Hepatocyte (in vitro differentiated cells): ENCODE measurements at places on chromosomes 5 and 9. TPM values are rescaled to one million over a fixed set of nuclear protein-coding genes. Genes with fewer than 3 reads are reported as not detected.

Gene FIBCD1
- 0.33 TPM in 1 of 2 replicates, not detected in the other for total RNA-seq

Gene FYB1
- total RNA-seq = 2.4 and 2.6 TPM in 2 replicates

Gene PCDHB11
- total RNA-seq = 0.92 and 2.1 TPM in 2 replicates

Gene PLPPR1
- 2.1 and 2.6 TPM in 2 replicates for total RNA-seq

DNA sequence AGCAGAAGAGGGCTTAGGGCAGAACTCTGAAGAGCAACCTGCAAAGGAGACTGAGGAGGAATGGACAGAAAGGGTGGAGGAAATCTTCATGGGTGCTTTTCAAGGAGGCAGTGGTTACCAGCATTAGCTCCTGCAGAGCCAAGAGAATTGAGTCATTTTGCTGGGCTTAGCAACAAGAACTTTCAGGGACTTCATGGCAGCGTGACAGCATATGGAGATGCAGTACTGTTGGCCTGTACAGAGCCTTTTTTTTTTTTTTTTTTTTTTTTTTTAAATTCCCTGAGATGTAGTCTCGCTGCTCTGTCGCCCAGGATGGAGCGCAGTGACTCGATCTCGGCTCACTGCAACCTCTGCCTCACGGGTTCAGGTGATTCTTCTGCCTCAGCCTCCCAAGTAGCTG is 296.0 kb upstream of the DMRT1 start:
- H3K4me1 ChIP-seq = peaks cover 19% of the 10 kb centered on the region
- no peak overlapping the region for H3K4me3 ChIP-seq
- H3K27ac ChIP-seq = no peak overlapping the region
- H3K36me3 ChIP-seq = peaks cover 2% of the 10 kb centered on the region
- no peak for DNase-seq

GRCh38 chr5:164265566-164265965 is 760.1 kb downstream of the MAT2B start:
- no peak for DNase-seq
- H3K27ac ChIP-seq = no peak overlapping the region
- H3K4me1 ChIP-seq = no peaks in the 10 kb centered on the region
- H3K27me3 ChIP-seq = no peaks in the 10 kb centered on the region
- no peaks in the 10 kb centered on the region for H3K36me3 ChIP-seq

- H3K4me1 ChIP-seq = no peaks in the 10 kb centered on the region
- no peaks in the 10 kb centered on the region for H3K27me3 ChIP-seq
- DNase-seq = no peak
- no peak overlapping the region for H3K4me3 ChIP-seq
These were observed 135.4 kb upstream of the PRSS3 start for GRCh38 chr9:33659921-33660320.

- no peak overlapping the region for H3K27ac ChIP-seq
- no peaks in the 10 kb centered on the region for H3K27me3 ChIP-seq
- no peaks in the 10 kb centered on the region for H3K4me1 ChIP-seq
- H3K4me3 ChIP-seq = no peak overlapping the region
- DNase-seq = no peak
- H3K36me3 ChIP-seq = no peaks in the 10 kb centered on the region
These were observed 58.5 kb upstream of the MYO10 start for GRCh38 chr5:16994565-16994964.

DNA sequence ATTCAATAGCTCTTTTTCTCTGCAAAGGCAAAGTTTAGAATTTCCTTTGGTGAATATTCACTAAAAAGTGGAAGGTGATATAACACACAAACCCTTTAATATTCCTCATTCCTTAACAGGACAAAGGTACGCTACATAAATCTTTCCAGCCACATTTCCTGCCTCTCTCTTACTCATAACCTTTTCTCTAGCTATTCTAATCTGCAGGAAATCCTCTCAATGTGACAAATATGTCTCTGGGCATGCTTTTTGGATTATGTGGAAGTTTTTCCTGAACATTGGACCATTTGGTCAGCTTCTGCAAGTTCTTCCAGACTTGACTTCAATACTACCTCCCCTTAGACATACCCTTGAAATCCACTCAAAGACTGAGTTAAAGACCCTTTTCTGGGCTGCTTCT is 186.3 kb upstream of the TUSC1 start:
- H3K4me1 ChIP-seq = no peaks in the 10 kb centered on the region
- H3K27me3 ChIP-seq = no peaks in the 10 kb centered on the region
- H3K4me3 ChIP-seq = no peak overlapping the region
- no peak overlapping the region for H3K27ac ChIP-seq
- no peaks in the 10 kb centered on the region for H3K36me3 ChIP-seq

DNA sequence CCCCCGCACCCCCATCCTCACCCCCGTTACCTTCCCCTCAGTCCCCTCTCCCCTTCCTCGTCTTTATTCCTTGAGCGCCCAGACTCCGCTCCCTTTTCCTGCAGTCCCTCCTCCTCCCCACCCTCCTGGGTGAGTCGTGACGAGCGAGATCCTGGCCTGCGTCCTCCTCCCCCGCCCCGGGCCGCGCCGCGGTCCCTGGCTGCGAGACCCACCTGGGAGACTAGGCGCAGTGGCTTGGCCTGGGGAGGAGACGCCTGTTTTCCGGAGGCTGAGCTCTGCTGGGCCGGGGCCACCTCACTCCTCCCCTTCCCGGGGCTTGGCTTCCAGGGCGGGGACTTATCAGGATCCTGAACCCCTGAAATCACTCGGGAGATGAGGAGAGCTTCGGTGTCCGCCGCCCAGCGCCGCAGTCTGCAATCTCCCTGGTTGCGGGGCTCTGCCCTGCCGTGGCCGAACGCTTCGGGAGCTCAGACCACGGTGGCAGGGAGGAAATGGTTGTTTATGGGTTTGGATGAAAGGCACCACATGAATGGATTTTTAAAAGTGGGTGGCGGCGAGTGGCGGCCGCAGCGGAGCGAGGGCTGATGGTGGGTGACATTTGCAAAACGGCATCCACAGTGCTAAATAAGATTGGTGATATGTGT is 984 bp downstream of the STXBP1 start:
- H3K36me3 ChIP-seq = no peaks in the 10 kb centered on the region
- peak; percentile 59 for DNase-seq
- peak overlapping the region; percentile 20 for H3K27ac ChIP-seq
- H3K4me3 ChIP-seq = peak overlapping the region; percentile 67
- H3K27me3 ChIP-seq = peaks cover 27% of the 10 kb centered on the region

- H3K4me3 ChIP-seq = no peak overlapping the region
- H3K27ac ChIP-seq = no peak overlapping the region
- H3K36me3 ChIP-seq = no peaks in the 10 kb centered on the region
- H3K4me1 ChIP-seq = no peaks in the 10 kb centered on the region
- no peak for DNase-seq
These were observed 254.8 kb upstream of the PANK3 start for GRCh38 chr5:168833936-168834335.

- H3K36me3 ChIP-seq = no peaks in the 10 kb centered on the region
- no peak for DNase-seq
- no peak overlapping the region for H3K4me3 ChIP-seq
- H3K4me1 ChIP-seq = no peaks in the 10 kb centered on the region
These were observed 43.6 kb upstream of the FAM81B start for GRCh38 chr5:95347506-95348120.

DNA sequence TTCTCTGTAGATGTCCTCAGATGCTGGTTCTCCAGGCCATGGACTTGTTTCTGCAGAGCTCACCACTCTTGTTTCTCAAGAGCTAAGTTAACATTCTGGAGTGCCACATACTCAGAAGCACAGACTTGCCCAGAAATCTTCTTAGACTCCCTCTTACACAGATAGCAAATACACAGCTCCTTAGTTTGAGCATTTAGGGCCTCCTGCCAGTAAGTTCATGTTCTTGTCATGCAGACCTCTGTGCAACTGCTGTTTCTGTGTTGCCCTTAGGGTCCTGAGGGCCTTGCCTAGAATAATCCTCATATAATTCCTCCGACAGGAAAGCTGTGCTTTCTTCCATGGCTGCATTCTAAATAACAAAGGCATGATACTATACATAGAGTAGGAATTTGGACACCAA is 1.3 kb upstream of the PTPDC1 start:
- H3K27me3 ChIP-seq = no peaks in the 10 kb centered on the region
- H3K4me1 ChIP-seq = no peaks in the 10 kb centered on the region
- no peak overlapping the region for H3K27ac ChIP-seq

- DNase-seq = no peak
- no peak overlapping the region for H3K27ac ChIP-seq
- no peaks in the 10 kb centered on the region for H3K36me3 ChIP-seq
- H3K4me1 ChIP-seq = no peaks in the 10 kb centered on the region
- no peak overlapping the region for H3K4me3 ChIP-seq
These were observed 133.2 kb downstream of the ERCC6L2 start for GRCh38 chr9:96008502-96009222.

GRCh38 chr5:55406292-55406691 is 98.5 kb downstream of the MTREX start:
- H3K36me3 ChIP-seq = no peaks in the 10 kb centered on the region
- H3K4me3 ChIP-seq = no peak overlapping the region
- no peaks in the 10 kb centered on the region for H3K27me3 ChIP-seq
- H3K4me1 ChIP-seq = no peaks in the 10 kb centered on the region

GRCh38 chr5:111537141-111538024 is 25.0 kb upstream of the STARD4 start:
- H3K36me3 ChIP-seq = no peaks in the 10 kb centered on the region
- DNase-seq = no peak
- H3K4me3 ChIP-seq = no peak overlapping the region
- H3K4me1 ChIP-seq = no peaks in the 10 kb centered on the region
- H3K27ac ChIP-seq = no peak overlapping the region

- no peaks in the 10 kb centered on the region for H3K27me3 ChIP-seq
- no peak overlapping the region for H3K4me3 ChIP-seq
- H3K4me1 ChIP-seq = no peaks in the 10 kb centered on the region
- no peak overlapping the region for H3K27ac ChIP-seq
These were observed 52.8 kb downstream of the PRRT1B start for GRCh38 chr9:131598121-131598520.

GRCh38 chr5:145124806-145125205 is 710.3 kb downstream of the PRELID2 start:
- H3K27me3 ChIP-seq = no peaks in the 10 kb centered on the region
- H3K36me3 ChIP-seq = no peaks in the 10 kb centered on the region
- DNase-seq = no peak
- H3K4me1 ChIP-seq = no peaks in the 10 kb centered on the region
- H3K4me3 ChIP-seq = no peak overlapping the region

GRCh38 chr9:6230037-6230780 is 14.6 kb downstream of the IL33 start:
- H3K4me1 ChIP-seq = peaks cover 11% of the 10 kb centered on the region
- H3K27me3 ChIP-seq = no peaks in the 10 kb centered on the region

- no peaks in the 10 kb centered on the region for H3K36me3 ChIP-seq
- no peak overlapping the region for H3K27ac ChIP-seq
- peaks cover 21% of the 10 kb centered on the region for H3K4me1 ChIP-seq
- H3K4me3 ChIP-seq = no peak overlapping the region
- peak; percentile 51 for DNase-seq
These were observed 209.7 kb downstream of the GADD45G start for GRCh38 chr9:89814340-89815040.

DNA sequence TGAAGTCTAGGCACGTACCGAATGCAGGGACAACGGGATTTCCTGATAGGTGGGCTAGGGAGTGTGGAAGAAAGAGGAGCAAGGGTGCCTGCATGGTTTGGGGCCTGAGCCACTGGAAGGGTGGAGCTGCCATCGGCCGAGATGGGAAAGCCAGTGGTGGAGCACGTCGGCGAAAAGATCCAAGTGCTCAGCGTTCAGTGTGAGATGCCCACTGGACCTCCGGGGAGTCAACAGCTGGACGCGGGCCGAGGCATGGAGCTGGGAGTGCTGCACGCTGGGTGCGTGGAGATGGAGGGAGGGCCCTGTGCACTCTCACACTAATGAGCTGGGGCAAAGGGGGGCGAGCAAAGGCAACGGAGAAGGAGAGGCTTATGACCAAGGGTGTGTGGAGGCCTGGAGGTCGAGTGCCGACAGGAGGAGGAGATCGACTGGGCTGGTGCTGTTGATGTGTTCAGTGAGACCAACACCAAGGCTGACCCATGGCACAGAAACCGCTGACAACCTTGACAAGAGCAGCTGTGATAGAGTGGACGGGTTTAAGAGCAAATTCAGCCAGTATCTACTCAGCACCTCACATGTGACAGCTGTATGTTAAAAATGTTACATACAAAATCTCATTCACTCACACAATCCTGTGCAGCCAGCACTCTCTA is 85.7 kb downstream of the STK10 start:
- DNase-seq = no peak
- no peaks in the 10 kb centered on the region for H3K36me3 ChIP-seq
- H3K27ac ChIP-seq = peak overlapping the region; percentile 79
- peaks cover 22% of the 10 kb centered on the region for H3K4me1 ChIP-seq

GRCh38 chr5:180391276-180391675 is 38.1 kb upstream of the GFPT2 start:
- H3K4me3 ChIP-seq = no peak overlapping the region
- no peak for DNase-seq
- H3K27me3 ChIP-seq = no peaks in the 10 kb centered on the region
- H3K4me1 ChIP-seq = no peaks in the 10 kb centered on the region
- no peak overlapping the region for H3K27ac ChIP-seq

GRCh38 chr5:159324102-159324755 is 6.1 kb downstream of the IL12B start:
- DNase-seq = no peak
- no peaks in the 10 kb centered on the region for H3K4me1 ChIP-seq
- H3K36me3 ChIP-seq = no peaks in the 10 kb centered on the region
- H3K27me3 ChIP-seq = peaks cover 20% of the 10 kb centered on the region
- H3K27ac ChIP-seq = no peak overlapping the region

GRCh38 chr5:3564827-3565518 is 30.7 kb upstream of the IRX1 start:
- H3K4me1 ChIP-seq = no peaks in the 10 kb centered on the region
- H3K27ac ChIP-seq = no peak overlapping the region
- peaks cover under 1% of the 10 kb centered on the region for H3K27me3 ChIP-seq
- H3K4me3 ChIP-seq = no peak overlapping the region
- no peaks in the 10 kb centered on the region for H3K36me3 ChIP-seq

GRCh38 chr9:129177443-129177790 is 644 bp downstream of the IER5L start:
- H3K4me3 ChIP-seq = peak overlapping the region; percentile 85
- H3K4me1 ChIP-seq = peaks cover 38% of the 10 kb centered on the region
- H3K36me3 ChIP-seq = no peaks in the 10 kb centered on the region
- H3K27ac ChIP-seq = peak overlapping the region; percentile 83
- DNase-seq = peak; percentile 52
- no peaks in the 10 kb centered on the region for H3K27me3 ChIP-seq

DNA sequence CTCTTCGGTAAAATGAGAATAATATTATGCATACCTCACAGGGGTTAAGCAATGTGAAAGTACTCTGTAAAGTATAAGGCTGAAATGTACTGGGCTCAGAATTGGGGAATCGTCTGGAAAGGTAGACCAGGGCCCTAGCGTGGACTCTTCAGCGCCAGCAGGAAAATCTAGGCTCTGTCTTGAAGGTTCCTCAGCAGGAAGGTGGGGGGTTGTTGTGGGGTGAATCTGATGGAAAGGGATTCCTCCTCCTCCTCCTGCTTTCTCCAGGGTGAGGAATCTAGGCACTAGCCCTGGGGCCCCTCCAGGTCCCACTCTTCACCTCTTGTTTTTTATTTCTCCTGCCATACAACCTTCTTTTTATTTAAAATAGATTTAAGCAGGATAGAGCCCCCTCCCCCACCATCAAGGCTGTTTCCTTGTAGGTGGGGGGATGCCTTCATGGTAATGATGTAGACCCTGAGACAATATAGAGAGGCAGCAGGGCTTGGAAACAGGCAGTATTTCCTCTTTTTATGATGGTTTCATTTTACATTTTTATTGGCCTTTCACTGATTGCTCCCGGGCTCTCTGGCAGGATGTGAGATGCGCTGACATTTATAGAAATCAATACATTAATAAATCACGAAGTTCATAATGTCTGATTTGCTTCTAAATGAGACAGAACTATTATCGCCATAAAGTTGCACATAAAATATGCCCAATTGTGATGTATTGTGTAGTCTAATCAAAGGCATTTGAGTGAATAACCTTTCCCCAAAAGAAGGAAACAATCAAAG is 78.9 kb upstream of the GABRP start:
- no peaks in the 10 kb centered on the region for H3K36me3 ChIP-seq
- no peaks in the 10 kb centered on the region for H3K27me3 ChIP-seq
- H3K4me1 ChIP-seq = no peaks in the 10 kb centered on the region
- no peak for DNase-seq
- H3K4me3 ChIP-seq = no peak overlapping the region
